Activated CD4-positive, alpha-beta T cell treated with anti-CD3 and anti-CD28 coated beads for 36 hours (primary cell): ENCODE measurements at places on chromosomes 7 and 10. TPM values are rescaled to one million over a fixed set of nuclear protein-coding genes. Genes with fewer than 3 reads are reported as not detected.

DNA sequence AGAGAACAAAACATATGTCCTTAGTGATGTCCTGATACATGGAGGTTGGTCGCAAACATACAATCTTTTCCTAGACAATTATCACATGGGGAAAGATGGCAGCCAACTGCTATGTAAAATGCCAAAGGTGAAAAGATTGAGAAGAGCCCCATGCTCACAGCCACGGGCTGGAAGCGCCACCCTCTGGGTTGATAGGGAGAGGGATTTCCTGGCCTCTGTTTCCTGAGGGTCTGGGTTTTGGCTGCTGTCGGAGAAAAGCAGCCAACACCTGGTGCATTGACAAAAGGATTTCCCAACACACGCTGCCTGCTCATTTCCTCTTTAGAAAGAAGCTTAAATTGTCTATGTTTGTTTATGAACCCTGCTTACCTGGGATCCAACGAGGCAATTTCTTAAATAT lies 43.8 kb downstream of the ITIH5 start:
- no peak overlapping the region for H3K27ac ChIP-seq
- H3K4me1 ChIP-seq: no peaks in the 10 kb centered on the region
- H3K27me3 ChIP-seq: no peaks in the 10 kb centered on the region
- no peak overlapping the region for H3K4me3 ChIP-seq
- H3K36me3 ChIP-seq: no peaks in the 10 kb centered on the region

DNA sequence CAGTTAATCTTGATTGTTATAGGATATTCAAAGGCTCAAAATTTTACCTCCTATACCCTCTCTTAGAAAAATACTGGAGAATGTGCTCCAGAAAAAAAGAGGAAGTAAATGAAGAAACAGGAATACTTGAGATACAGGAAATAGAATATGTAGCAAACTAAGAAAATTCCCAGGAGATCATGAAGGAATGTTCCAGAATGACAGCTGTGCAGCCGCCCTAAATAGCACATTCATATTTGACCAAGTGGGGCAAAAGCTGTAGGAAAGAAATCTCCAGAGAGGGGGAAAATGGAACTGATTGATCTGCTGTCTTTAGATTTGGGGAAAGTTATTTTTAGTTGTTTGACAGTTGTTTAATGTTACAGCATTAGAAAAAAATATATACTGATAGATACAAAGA lies 46.2 kb upstream of the ZEB1 start:
- no peak overlapping the region for H3K27ac ChIP-seq
- DNase-seq: no peak
- H3K36me3 ChIP-seq: peaks cover 3% of the 10 kb centered on the region
- H3K4me1 ChIP-seq: peaks cover 5% of the 10 kb centered on the region
- no peak overlapping the region for H3K4me3 ChIP-seq

SCIN gene
- 0.64 TPM for total RNA-seq

GRCh38 chr10:75858339-75858738 lies 426.9 kb downstream of the LRMDA start:
- H3K27me3 ChIP-seq: no peaks in the 10 kb centered on the region
- H3K36me3 ChIP-seq: no peaks in the 10 kb centered on the region
- H3K4me3 ChIP-seq: no peak overlapping the region

DNA sequence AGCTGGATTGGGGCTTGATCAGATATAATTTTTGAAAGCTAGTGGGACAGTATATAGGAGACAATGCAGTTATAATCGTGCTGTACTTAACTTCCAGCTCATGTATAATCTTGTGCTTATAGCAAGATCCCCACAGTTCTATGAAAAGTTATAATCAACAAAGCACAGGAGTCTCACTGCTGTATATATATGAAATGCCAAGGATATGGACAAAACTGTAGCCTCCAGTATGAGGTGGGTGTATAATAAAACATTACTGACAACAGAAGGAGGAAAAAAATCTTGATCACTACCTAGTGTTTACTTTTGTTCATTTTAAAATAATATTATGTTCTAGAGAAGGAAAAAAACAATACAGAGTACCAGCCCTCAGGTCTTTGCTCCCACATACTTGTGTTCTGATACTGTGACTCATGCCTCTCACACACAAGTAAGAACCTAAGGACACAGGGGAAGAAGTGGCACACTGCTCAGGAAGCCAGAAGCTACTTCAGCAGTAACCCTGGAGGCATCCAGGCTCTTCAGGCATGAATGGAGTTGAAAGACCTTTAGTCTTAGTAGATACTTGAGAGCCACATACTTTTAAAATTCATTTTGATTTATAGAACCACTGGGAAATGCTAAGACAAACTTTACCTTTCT lies 265.7 kb upstream of the IMMP2L start:
- no peak overlapping the region for H3K4me3 ChIP-seq
- no peaks in the 10 kb centered on the region for H3K4me1 ChIP-seq
- DNase-seq: no peak
- H3K27me3 ChIP-seq: peaks cover 2% of the 10 kb centered on the region
- H3K36me3 ChIP-seq: no peaks in the 10 kb centered on the region

DNA sequence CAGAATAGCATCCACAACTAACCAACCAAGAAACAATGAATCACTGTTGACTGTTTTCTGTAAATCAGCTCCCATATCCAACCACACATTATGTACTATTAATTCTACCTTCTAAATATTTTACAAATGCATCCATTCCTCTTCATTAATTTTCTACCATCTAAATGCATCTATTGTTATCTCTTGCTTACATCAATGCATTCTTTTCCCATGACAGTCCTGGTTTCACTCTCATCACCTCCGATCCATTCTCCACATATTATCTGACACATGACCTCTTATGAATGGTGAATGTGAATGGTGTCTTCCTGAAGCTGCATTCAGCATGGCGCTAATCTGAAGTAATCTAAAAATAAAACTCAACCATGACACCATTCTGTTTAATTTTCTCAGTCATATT lies 153.8 kb upstream of the CALCR start:
- H3K4me3 ChIP-seq: no peak overlapping the region
- peaks cover 2% of the 10 kb centered on the region for H3K27me3 ChIP-seq
- H3K4me1 ChIP-seq: no peaks in the 10 kb centered on the region
- H3K36me3 ChIP-seq: no peaks in the 10 kb centered on the region

SLC13A1 gene
- total RNA-seq: not detected

GRCh38 chr7:30721211-30721610 lies 30.7 kb upstream of the INMT start:
- no peak for DNase-seq
- H3K27me3 ChIP-seq: no peaks in the 10 kb centered on the region
- no peak overlapping the region for H3K27ac ChIP-seq

GRCh38 chr10:122281018-122281626 lies 10.0 kb downstream of the BTBD16 start:
- no peak overlapping the region for H3K27ac ChIP-seq
- no peak for DNase-seq
- H3K4me1 ChIP-seq: no peaks in the 10 kb centered on the region
- H3K36me3 ChIP-seq: no peaks in the 10 kb centered on the region

DNA sequence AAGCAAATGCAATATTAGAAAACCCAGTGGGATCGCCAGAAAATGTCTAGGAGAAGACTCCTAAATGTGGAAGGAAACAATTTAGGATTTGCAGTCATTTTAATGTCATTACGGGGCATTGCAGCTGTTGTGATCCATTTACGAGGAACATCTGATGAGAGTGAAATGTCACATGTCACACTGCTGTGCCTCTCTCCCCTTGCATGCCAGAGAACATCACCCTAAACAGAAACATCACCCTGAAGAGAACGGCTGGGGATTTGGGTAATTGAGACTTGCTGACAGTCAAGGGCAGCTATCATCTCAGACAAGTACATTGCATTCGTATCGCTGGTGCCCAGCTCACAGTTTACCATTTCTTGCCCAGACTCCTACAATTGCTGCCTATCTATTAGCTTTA lies 785.7 kb upstream of the POM121L12 start:
- H3K4me3 ChIP-seq: no peak overlapping the region
- no peaks in the 10 kb centered on the region for H3K4me1 ChIP-seq
- H3K27me3 ChIP-seq: no peaks in the 10 kb centered on the region
- H3K27ac ChIP-seq: no peak overlapping the region
- DNase-seq: no peak
- H3K36me3 ChIP-seq: no peaks in the 10 kb centered on the region

DNAJC1 gene
- total RNA-seq: 28.1 TPM

GRCh38 chr10:44394696-44395381 lies 9.9 kb upstream of the CXCL12 start:
- peaks cover 16% of the 10 kb centered on the region for H3K27me3 ChIP-seq
- no peaks in the 10 kb centered on the region for H3K4me1 ChIP-seq
- no peak overlapping the region for H3K27ac ChIP-seq
- H3K36me3 ChIP-seq: no peaks in the 10 kb centered on the region
- DNase-seq: no peak
- H3K4me3 ChIP-seq: no peak overlapping the region

GRCh38 chr7:13551503-13551902 lies 438.0 kb downstream of the ETV1 start:
- no peaks in the 10 kb centered on the region for H3K4me1 ChIP-seq
- no peak overlapping the region for H3K27ac ChIP-seq
- no peak for DNase-seq
- H3K36me3 ChIP-seq: no peaks in the 10 kb centered on the region

DNA sequence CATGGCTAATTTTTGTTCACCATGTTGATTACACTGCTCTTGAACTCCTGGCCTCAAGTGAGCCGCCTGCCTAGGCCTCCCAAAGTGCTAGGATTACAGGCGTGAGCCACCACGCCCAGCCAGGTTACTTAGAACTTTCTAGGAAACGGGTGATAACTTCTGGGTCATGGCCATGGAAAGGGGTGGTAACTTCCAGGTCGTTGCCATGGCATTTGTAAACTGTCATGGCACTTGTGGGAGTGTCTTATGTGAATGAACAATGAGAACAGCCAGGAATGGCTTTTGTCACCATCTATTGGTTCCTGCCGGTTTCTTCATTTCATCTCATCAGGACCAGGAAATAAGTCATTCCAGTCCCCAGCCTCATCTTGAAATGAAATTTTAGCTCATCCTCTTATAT lies 120.9 kb downstream of the SLC16A9 start:
- H3K4me3 ChIP-seq: no peak overlapping the region
- DNase-seq: no peak
- no peaks in the 10 kb centered on the region for H3K4me1 ChIP-seq
- no peaks in the 10 kb centered on the region for H3K36me3 ChIP-seq

DNA sequence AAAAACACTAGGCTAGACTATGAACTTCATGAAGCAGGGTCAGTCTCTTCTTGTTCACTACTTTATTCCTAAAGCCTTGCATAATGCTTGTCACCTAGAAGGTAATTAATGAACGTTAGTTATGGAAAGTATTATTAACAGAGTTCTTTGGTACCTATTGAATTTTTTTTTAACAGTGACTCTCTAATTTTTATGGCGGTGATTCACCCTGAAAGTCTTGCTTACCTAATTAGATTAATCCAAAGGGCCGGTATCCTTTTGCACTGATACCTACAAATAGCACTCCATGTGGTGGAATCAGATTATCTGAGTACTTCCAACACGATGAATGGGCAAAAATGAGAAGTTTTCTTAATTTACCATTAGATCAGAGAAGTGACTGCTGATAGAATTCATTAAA lies 31.7 kb downstream of the STAM start:
- peaks cover 56% of the 10 kb centered on the region for H3K4me1 ChIP-seq
- H3K27ac ChIP-seq: no peak overlapping the region
- H3K27me3 ChIP-seq: no peaks in the 10 kb centered on the region
- H3K36me3 ChIP-seq: peaks cover 16% of the 10 kb centered on the region
